Stimulated activated CD8-positive, alpha-beta memory T cell treated with anti-CD3 and anti-CD28 coated beads, Interleukin-2, amount 100 ng/mL, for 1 hour (primary cell): ENCODE measurements at places on chromosomes 1 and 21.

DNA sequence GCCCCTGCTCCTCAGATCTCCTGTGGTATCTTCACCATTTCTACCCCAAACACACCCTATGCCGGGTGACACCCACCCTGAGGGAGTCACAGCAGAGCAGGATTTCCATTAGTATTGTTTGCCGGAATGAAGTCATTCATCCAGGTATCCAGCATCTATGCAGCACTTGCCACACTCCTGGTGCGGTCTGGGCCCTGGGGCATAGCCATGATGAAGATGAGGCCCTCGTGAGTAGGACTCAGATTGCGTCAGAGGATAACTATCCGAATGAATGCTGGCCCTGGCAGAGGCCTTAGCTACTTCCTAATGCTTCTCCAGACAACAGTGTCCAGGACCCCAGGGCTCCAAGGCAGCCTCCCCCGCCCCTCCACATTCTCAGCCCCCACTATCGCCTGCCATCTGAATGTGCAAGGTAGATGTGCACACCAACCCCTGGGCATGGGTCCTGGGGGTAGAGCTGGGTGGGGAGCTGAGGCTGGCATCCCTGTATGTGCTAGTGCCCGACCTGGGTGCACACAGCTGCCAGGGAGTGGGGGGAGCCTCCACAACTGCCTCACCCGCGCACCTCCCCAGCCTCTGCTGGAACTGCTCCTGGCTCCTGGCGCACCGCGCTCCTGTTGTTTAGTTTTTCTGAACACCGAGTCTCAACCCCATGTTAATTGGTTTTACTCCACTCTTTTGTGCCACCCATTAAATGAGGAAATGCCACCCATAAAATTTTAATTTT, 25.5 kb upstream of the ZC3H12A start:
- DNase-seq: no peak

GRCh38 chr21:34548781-34549376, 36.9 kb upstream of the KCNE1 start:
- no peak for DNase-seq

DNA sequence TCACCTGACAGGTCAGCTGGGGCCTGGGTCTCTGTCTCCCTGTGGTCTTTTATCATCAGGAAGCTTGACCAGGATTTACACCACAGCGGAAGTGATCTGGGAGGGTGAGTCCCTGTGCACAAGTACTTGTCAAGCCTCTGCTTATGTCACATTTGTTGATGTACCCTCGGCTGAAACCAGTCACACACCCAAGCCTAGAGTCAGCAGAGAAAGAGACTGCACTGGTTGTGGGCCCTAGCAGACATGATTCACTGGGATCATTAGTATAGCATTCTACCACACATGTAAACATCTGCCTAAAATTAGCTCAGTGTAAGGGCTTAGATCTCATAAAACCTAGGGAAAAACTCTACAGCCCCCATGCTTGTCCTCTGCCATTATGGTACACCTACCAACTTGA, 79.3 kb upstream of the LAMC2 start:
- DNase-seq: no peak

GRCh38 chr1:6142036-6142621, 38.0 kb downstream of the CHD5 start:
- DNase-seq: no peak

- DNase-seq: no peak
These were observed 38.9 kb downstream of the SPRTN start for GRCh38 chr1:231376875-231377549.

DNA sequence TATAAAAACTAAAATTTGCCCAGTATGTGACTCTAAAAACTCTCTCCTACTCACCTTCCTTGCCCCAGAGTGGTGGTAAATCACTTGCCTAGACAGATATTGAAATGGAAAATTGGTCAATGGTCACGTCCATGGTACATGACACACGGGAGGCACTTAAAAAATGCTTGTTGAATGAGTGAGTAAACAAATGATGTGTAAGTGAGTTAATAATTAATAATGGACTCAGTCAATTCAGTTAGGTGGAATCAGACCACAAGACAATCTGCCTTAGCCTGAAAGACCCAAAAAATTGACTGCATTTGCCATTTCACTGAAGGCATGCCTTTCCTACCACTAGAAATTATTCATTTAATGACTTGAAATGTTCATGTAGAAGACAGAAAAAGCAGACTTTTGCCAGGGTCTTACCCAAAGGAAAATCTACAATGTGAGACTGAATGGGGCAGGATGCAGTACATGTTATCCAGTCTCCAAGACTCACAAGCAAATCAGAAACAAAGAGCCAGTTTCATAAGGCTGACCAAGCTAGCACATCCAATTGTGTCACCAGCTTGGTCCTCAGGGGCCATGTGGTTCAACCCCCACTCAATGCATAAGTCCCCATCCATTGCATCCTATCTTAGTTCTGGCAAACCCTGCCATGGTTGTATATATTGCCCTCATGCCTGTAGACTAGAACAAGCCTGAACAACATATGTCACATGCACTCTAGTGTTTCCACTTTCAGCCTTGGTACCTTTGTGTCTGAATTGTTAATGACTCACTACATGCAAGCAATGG, 73.6 kb downstream of the TBX15 start:
- DNase-seq: no peak

DNA sequence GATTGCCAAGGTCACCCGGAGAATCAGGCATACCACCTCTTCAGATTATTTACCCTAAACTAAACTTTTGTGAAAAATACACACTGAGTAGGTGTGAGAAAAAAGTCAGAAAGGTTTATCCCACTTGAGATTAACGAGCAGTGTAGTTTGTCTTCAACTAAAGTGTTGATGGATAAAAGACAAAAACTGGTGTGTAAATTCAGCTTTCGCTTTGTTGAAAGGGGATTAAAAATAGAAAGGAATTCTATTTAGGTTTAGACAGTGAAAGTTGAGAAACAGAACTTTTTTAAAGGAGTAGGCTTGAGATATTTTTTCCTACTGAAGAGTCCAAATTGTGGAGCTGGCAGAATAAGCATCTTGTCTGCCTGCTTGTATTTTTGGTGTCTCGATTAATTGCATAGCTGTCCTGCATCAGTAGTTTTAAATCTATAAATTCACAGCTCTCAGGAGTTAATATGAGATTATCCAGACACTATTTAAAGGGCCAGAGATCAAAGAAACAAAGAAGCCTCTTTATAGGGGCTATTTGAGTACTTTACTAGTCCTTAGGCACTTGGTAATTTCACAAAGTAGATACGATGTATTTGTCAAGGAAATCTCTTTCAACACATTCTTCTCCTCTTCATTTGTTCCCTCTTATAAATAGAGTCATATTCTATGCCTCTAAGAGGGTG, 46.7 kb upstream of the RABGAP1L start:
- no peak for DNase-seq

- no peak for DNase-seq
These were observed 512.8 kb upstream of the B3GALT2 start for GRCh38 chr1:193699261-193699660.

GRCh38 chr1:162366149-162366548, 10.5 kb downstream of the SPATA46 start:
- no peak for DNase-seq

GRCh38 chr21:41431788-41432548, 5.9 kb downstream of the MX1 start:
- DNase-seq: no peak

- DNase-seq: no peak
These were observed 9.3 kb upstream of the PI4KB start for GRCh38 chr1:151336556-151336955.

DNA sequence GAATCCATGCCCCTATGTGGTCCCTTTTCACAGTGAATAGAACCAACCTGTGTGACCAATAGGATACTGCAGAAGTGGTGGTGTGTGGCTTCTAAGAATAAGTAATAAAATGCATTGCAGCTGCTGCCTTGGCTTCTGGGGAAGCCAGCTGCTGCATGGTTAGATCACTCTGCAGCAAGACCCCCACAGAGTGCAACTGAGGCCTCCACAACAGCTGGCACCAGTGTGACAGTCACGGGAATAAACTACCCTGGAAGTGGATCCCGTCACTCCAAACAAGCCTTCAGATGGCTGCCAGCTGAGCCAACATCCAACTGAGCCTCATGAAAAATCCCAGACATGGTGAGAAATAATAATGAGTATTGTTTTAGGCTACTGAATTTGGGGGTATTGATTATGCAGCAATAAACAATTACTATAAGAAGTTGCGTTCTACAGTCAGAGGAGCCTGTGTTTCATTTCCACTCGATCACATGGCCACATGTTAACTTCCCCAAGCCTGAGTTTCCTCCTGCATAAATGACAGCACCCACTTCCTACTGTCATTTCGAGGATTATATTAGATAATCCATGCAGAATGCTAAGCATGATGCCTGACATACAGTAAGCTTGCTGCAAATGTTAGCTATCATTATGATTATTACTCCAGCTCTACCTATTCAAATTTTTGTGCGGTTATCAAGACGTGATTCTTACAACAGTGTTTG, 20.8 kb upstream of the COG2 start:
- DNase-seq: no peak

DNA sequence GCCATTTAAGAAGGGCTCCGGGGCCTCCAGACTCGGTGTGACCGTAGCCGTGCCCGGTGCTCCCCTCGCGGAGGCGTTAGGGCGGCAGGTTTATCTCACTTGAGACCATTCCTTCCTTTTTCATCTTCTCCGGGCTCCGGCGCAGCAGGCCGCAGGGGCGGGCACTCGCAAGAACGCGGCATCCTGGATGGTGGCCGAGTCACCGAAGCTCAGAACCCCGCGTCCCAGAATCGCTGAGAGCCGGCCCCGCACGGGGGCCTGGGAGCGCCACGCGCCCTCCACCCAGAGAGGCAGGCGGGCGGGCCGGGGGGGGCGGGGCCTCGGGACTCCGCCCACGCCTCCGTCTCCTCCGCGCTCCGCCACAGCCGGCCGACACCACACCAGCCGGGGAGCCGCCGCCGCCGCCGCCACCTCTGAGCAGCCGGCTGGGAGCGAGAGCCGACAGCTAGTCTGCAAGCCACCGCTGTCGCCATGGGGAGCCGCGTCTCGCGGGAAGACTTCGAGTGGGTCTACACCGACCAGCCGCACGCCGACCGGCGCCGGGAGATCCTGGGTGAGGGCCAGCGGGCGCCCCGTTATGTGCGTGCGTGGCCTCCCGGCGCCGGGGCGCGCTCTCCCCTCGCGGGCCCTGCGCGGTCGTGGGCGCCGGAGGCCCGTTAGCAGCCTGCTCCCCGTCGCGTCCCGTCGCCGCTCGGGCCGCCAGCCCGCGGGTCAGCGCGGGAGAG, at the start of gene DEGS1:
TSS of gene DEGS1 (plus strand) at position 375 of the 725 bp plus-strand sequence. CDS start at position 472, 97 bp downstream.
- DNase-seq: peak; percentile 67

DNA sequence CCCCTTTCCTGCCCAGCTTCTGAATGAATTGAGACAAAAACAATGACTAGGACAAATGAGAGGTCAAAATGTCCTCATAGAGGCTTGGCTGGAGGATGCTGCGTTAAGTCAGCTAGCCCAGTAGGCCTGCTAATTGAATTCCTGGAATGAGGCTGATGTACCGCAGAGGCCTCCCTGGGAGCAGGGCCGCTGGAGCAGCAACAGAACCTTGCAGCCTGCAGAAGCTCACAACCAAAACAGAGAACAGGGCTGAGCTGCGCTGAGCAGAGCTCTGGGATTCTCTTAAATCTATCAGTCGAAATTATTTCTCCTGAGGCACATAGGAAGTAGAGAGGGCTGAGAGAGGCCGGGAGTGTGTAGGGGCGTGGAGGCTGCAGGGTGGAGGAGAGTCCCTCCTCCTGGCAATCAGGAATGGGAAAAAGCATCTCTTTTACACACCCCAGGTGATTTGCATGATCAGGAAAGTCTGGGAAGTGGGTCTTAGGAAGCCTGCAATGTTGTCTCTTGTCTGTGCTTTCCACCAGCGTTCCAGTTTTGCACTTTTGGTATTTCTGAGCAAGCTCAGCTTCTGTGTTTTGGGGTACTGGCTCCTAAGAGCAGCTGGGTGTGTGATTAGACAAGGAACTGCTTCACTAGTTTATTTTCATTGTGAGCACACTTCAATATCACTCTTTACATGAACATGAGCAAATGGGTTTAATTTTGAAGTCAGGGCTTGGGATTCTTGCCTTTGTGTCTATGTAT, 66.5 kb downstream of the RYR2 start:
- no peak for DNase-seq

- no peak for DNase-seq
These were observed 95.7 kb upstream of the C1orf105 start for GRCh38 chr1:172324761-172325160.

- no peak for DNase-seq
These were observed 124.9 kb downstream of the DMRTB1 start for GRCh38 chr1:53583868-53584776.

GRCh38 chr1:185334182-185334581, 17.1 kb upstream of the IVNS1ABP start:
- no peak for DNase-seq

GRCh38 chr21:33560965-33561364, 18.1 kb downstream of the SON start:
- DNase-seq: no peak

DNA sequence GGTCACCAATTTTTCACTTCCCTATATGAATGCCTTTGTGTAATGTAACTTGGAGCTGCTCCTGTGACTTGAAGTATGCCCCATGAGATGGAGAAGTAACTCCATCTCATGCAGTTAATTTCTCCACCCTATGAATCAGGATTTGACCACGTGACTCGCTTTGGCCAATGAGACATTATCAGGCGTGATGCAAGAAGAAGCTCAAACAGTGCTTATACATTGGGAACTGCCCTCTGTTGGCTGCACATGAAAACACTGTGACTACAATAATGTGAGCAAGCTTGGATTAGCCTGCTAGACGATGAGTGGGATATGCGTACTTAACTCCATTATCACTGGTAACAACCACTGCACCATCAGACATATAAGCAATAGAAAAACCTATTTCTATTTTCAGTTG, 684.4 kb downstream of the PLA2G4A start:
- DNase-seq: no peak

- DNase-seq: no peak
These were observed 32.4 kb upstream of the ZSWIM5 start for GRCh38 chr1:45238846-45239245.

DNA sequence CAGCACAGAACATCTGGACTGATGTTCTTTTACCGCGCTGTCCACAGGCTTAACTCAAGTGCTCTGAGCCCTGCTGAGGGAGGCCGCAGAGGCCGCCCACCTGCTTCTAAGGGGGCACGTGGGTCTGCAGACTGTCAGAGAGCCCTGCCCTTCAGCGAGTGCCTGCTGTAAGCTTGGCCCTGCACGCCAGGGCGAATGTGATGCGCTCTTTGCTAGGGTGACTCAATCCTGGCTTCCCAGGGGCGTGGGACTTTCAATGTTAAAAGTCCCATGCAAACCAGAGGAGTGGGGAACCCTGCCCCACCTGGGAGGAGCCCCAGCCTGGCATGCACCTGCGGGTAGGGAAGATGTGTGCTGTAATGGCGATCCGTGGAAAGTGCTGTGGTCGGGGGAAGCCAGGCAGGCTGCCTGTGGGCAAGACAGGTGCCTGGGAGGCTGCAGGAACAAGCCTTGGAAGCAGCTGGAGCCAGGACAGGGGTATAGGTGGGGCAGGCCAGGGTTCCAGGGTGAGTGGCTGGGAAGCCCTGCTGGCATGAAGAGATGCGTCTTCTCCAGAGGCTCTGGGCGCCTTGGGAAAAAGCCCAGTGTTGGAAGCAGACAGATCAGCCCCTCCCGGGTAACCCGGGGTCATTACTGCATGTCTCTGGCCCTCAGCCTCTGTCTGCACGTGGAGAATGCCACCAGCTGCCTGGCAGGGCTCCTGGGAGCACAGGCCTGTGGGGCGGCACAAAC, 594 bp upstream of the PANK4 start:
- DNase-seq: no peak

- no peak for DNase-seq
These were observed 44.8 kb downstream of the UCHL5 start for GRCh38 chr1:193014400-193014799.
